ENCODE measurements at places on chromosomes 12 and 14. TPM values are rescaled to one million over a fixed set of nuclear protein-coding genes. Genes with fewer than 3 reads are reported as not detected.

The DNM1L gene
- 37.8 TPM for total RNA-seq

- no peak for DNase-seq
Observed at GRCh38 chr12:115206801-115207200, 522.8 kb upstream of the TBX3 start.

The IL22 gene
- not detected for total RNA-seq

DNA sequence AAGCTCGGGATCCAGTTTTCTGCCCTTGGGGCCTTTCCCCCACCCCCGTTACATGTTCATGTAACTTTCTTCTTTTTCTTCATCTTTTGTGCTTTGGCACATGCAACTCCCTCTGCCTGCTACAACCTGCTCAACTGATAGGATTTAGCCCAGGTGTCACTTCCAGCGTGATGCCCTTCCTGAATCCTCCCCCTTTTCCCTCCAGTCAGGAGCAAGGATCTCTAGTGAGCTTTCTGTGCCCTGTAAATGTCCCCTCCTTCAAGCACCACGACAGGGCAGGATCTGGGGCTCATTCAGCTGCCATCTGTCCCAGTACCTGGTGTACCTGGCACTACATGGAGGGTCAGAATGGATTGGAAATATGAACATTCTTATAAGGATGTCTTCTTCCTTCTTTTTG, 15.3 kb downstream of the PELI2 start:
- no peak for DNase-seq

DNA sequence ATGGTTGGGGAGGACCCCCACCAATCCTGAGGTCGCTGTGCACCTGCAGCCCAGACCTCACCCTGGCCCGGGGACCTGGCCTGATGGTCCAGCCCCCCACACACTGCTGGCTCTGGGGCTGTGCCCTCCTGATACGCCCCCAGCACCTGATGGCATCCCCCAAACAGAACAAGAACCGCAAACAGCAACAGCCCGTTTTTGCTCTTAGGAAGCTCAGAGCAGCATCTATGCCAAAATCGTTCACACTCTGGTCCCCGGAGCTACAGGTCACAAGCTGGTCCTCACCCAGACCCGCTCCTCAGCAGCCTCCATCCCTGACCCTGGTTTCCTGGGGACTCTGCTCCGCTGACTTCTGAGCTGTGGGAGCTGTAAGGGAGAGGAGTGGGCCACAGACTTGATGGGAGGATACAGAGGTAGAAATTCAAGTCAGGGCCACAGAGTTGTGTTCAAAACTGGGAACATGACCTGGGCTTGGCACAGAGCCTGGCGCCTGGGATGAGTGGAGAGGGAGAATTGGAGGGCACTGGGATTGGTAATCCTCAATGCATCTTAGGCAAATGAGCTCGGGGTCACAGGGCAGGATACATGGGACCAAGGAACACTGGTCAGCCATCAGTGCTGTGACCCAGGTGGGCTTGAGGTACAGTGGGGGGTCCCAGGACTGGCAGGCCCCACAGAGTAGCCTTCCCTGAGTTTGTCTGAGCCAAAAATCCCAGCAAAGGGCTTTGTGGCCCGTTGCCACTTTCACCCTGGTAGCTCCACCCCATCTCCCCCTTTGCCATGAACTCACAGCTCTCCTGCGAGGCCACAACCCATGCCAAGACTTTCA, 170.9 kb upstream of the RTL1 start:
- no peak for DNase-seq

DNA sequence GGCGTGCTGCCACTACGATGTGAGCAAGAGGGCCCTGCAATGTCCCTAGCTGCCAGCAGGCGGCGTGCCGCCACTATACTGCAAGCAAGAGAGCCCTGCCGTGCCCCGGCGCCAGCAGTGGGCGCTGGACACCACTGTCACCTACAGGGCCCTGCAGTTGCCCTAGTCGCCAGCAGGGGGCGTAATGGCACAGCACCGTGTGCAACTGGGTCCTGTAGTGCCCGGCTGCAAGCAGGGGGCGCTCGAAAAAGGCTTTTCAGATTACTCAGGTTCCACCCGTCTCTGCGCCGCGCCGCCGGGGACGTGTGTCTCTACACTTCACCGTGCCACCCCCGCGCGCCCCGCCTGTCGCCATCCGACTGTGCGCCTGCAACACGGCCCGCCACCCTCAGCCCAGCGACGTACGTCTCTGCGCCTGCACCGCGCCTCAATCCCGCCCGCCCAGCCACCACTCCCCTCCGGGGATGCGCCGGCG, 1356.9 kb downstream of the TMEM121 start:
- peak; percentile 40 for DNase-seq

DNA sequence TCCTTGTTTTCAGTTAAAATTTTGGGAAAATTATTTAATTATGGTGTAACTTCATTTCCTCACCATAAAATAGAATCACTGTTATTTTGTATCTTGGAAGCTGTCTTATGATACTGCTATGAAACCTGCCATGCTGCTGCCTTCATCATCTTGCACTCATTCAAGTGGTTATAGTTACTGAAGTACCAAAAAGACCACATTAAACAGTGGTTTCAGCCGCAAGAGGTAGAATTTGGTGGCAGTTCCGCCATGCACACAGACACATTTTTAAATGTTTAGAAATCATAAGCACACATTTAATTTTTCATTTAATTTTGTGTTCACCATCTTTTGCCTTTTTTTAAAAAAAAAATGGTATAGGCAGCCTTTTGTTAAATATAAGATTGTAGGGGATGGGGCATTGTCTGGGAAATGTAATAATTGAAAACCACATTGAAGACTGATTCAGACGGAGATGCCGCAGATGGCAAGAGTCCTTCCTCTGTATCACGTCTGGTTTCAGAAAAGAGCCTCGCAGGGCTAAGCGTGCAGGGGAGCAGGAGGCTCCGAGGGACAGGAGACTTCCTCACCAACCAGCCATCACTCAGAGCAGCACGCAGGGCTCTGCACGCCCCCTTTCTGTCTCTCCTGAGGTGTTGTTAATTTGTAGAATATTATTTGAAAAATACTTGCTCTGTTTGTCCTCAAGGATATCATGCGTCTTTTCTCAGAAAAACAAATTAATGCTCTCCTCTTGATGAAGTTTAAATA, 115.2 kb upstream of the PELI2 start:
- no peak for DNase-seq

GRCh38 chr14:67263499-67264149, 22.4 kb downstream of the PALS1 start:
- peak; percentile 72 for DNase-seq

DNA sequence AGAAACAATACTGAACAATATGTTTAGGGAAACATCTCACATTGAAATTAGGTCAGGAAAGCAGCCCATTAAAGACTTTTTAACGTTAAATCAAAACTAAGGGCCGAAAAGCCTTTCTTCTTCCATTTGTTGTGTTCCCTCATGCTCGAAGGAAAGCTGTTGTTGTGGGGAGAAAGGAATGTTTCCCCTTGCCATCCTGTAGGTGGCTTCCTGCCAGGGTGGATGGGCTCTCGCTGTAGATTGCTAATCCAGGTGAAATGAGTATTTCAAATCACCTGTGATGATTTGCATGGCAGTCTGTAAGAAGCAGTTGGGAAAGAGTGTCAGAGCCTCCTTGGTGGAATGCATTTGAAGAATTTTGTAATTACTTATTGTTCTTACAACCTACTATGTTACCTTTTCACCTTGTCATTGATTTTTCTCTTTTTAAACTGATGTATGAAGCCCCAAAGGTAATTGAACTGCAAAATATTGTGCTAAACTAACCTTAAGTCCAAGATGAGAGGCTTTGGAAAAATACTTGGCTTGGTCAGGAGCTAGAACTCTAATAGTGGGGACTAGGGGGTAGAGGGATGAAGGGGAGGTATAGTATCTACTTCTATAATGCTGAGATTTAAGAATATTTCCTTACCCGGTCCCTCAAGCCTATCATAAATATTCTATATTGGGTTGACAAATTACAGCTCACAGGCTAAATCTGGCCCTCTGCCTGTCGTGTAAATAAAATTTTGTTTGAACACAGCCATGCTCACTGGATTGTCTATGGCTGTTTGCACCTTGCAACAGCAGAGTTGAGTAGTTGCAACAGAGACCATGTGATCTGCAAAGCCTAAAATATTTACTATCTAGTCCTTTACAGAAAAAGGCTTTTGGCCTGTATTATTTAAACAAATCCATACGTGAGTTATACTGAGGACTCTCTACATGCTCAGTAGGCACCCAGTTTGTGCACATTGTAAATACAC, 7.7 kb upstream of the DCP1B start:
- DNase-seq = no peak

The SMCO2 gene
- not detected for total RNA-seq

- DNase-seq = no peak
Observed at GRCh38 chr12:125773033-125773640, 707.9 kb downstream of the AACS start.

The TAS2R7 gene
- total RNA-seq = not detected

GRCh38 chr12:120215766-120216735, 15.1 kb upstream of the RPLP0 start:
- DNase-seq = no peak

The P2RX2 gene
- total RNA-seq = not detected

- DNase-seq = no peak
Observed at GRCh38 chr14:105581551-105582341, 55.4 kb downstream of the TMEM121 start.

The NID2 gene
- 6.2 TPM for total RNA-seq

DNA sequence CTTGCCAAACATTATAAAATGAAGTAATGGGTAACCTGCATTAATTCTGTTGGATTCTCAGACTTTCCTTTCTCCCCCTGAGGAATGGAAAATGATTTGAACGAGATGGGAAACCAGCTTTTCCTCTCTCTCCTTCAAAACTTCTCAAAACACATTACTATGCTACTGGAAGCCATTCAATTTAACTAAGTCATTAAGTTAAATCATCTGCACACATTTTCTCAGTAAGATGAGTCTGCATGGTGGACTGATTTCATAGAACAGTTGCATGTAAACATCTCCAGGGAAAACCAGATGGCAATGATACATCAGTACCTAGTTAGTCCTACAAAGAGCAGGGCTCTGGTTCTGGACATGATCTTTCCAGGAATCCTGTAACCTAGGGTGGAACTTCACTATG, 59.9 kb downstream of the BMP4 start:
- no peak for DNase-seq

DNA sequence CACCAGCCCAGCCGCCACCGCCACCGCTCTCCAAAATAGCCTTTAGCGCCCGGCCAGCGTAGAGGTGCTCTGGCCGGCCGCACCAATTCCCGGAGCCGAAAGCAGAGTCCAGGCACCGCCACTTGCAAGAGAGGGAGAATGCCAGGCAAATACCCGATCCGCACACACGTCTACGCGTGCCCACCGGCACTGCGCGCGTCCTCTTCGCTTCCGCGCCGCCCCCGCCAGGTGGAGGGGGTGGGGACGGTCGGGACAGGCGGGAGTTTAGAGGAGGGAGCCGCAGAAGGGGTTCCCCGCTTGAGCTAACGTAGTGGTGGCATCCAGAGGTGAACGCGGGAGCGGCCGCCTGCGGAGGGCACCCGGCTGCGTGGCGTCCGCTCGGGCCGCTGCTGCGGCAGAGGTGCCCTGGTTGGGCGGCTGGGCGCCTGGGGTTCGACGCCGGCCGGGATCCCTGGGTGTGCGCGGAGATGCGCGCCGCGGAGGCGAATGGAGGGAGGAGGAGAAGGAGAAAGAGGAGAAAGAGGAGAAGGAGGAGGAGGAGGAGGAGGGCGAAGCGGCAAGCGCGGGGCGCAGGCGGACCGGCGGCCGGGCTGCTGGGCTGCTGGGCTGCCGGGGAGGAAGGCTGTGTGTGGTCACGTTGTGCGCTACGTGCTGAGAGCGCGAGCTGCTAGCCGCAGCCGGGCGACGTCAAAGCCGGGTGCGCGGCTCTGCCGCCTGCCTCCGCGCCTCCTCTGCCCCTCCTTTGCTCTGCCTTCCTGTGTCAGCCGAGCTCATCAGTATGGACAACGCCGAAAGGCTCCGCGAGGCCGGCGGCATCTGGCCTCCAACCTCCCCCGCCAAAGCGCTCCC, at the start of gene MDGA2:
MDGA2 (minus strand) TSS at position 140 of the 849 bp plus-strand sequence.
- no peak for DNase-seq

- no peak for DNase-seq
Observed at GRCh38 chr14:35534208-35534872, 376 bp downstream of the INSM2 start.

The B3GNT4 gene
- 1.4 TPM for total RNA-seq

GRCh38 chr12:16076557-16076956, 165.4 kb downstream of the DERA start:
- DNase-seq = peak; percentile 22

GRCh38 chr12:26030371-26030770, 71.9 kb downstream of the RASSF8 start:
- DNase-seq = no peak

GRCh38 chr12:55736780-55737580, 5.9 kb upstream of the GDF11 start:
- peak; percentile 72 for DNase-seq

The FAIM2 gene
- total RNA-seq = not detected

The IL31 gene
- not detected for total RNA-seq

DNA sequence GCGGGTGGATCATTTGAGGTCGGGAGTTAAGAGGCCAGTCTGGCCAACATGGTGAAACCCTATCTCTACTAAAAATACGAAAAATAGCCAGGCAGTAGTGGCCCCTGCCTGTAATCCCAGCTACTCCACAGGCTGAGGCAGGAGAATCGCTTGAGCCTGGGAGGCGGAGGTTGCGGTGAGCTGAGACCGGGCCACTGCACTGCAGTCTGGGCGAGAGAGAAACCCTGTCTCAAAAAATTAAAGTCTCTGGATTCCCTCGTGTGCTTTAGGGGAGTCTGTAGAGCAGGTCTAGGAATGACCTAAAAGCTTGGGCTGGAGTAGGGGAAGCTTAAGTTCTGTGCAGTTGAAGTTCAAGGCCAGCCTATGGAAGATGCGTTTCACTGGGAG, 697 bp upstream of the TULP3 start:
- DNase-seq = no peak

- DNase-seq = no peak
Observed at GRCh38 chr12:19615384-19615725, 176.1 kb downstream of the AEBP2 start.

- DNase-seq = no peak
Observed at GRCh38 chr14:105577314-105577861, 51.0 kb downstream of the TMEM121 start.

DNA sequence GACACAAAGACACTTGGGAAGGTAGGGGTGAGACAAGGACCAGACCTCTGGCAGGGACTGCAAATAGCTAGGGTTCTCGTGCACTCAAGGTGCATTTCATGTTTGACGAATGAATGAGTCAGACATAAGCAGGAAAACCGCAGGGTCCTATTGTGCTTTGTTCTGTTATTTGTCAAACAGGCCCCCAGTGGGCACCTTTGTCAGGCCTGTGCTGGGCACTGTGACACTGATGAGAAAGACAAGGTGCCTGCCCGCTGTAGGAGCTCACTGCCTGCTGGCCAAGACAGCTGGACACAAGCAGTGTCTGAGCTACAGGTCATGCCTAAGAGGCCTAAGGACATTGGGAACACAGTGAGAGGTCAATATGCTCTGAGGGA, 2.3 kb downstream of the OTUB2 start:
- peak; percentile 66 for DNase-seq

GRCh38 chr12:43011383-43011926, 421.9 kb upstream of the PRICKLE1 start:
- DNase-seq = no peak

- DNase-seq = no peak
Observed at GRCh38 chr14:98623788-98624415, 648.1 kb downstream of the BCL11B start.

Data from Caki2 (cell line).